IPS-NIHi11 (cell line): ENCODE measurements at places on chromosomes 2 and 18.

DNA sequence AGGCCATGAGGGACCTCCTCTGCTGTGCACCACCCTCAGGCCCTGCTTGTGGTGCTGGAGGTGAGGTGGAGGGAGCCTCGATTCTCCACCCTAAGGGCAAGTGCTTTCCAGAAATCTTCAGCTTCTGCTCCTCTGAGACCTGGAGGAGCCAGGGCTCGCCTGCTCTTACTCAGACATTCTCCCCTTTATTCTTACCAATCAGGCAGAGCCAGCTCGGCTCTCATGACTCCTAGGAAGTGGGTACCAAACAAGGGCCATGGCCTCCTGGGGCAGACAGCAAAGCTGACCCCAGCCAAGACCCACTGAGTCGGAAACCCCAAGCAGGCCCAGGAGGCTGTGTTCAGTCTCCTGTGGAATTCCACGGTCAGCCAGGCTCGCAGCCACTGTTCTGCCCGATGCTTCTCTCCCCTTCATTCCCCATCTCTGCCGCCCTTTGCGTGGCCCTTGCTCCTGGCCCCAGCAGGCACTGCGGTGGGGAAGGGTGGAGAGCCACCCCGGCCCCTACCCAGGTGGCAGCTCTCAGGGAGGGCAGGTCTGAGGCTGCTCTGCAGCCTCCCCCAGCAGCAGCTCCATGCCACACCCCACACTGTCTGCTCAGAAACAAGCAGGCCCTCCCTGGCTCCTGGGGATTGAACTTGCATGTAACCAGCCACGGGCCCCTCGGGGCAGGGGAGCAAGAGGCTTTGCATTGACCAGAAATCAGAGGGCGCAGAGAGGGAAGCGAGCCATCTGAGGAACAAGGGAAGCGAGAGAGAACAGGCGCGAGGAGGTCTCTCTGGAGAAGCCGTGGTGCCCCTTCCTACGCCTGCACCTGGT, 24.0 kb downstream of the HS1BP3 start:
- no peak for DNase-seq

- no peak for DNase-seq
Observed at GRCh38 chr18:33446604-33447003, 6.1 kb upstream of the CCDC178 start.

DNA sequence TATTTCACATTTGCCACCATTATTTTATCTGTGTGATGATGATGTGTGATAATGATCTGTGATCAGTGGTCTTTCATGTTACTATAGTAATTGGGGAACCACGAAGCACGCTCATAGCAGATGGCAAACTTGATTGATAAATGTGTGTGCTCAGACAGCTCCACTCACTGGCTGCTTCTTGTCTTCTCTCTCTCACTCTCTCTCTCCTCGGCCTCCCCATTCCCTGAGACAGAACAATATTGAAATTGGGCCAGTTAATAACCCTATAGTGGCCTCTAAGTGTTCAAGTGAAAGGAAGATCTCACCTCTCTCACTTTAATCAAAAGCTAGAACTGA, 60.7 kb upstream of the RAPGEF4 start:
- DNase-seq = no peak

- no peak for DNase-seq
Observed at GRCh38 chr18:31369478-31369877, 7.1 kb upstream of the DSG4 start.

DNA sequence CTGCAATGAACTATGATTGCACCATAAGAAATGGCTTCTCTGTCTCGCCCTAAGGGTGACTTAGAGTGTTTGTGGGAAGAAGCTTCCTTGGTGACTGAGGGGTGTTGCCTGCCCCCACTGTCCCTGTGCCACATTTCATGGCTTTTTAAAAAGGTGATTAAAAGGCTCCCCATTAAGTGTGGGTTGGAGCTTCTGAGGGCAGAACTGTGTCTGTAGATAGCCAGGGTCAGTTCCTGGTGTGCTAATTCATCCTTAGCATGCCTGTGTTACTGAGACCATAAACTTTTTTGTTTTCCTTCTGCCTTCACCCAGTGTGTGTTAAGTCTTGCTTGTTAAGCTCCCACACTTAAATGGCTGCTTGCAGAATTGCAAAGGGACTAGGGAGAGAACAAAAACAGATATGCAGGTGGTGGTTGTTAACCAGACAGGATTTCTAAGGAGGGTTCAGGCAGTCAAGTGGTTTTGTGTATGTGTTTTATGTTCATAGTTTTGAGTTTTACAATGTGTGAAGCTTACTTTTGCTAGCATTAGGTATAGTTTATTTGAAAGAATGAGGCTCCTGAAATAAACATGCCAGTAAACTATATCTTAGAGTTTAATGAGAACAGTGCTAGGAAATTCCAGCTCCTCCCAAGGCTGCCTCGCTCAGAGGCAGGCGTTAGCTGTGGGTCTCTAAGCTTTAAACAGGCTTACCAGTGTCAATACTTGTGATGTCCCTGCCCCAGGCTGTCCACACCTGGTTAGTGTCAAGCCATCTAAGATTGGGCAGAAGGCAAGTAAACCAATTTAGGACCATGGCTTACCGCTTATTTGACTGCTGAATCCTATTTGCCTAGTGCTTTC, 14.5 kb downstream of the CERS6 start:
- peak; percentile 20 for DNase-seq

DNA sequence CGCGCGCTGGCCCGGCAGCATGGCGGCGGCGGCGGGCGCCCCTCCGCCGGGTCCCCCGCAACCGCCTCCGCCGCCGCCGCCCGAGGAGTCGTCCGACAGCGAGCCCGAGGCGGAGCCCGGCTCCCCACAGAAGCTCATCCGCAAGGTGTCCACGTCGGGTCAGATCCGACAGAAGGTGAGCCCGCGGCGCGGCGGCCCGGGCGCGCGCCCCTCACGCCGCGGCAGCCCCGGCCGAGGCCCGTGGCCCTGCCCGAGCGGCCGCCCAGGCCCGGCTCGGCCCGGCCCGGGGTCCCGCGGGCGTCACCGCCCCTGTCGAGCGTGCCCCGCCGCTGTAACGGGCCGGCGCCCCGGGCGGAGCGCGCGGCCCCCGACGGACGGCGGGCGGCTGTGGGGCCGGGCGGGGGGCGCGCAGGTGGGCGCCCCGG, 218 bp downstream of the DGKD start:
- DNase-seq = no peak

GRCh38 chr2:60947056-60947455, 65.7 kb downstream of the REL start:
- DNase-seq = no peak

DNA sequence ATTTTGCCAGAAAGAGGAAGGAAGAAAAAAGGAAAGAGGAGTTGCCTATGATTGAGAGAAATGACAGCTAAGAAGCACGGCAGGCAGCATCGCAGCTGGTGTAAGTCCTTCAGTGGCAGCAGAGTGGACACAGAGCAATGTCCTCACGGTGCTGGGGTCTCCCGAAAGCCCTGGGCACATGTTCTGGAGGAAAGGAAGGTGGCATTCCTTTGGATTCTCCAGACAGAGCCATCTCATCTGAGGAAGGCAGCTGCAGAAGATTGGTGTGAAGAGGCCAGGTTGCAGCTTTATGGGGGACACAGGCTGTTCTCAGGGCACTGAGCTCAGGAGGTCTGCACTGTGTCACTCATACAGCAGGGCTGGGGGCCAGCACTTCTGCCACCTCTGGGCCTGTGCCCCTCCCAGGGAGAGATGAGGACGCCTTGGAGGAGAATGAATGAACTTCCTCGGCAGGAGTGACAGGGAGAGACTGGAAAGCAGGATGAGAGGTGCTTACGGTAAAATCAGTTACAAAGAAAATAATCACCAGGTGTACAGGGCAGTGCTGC, 252.0 kb upstream of the MYT1L start:
- DNase-seq = no peak

GRCh38 chr2:189261431-189261841, 81.9 kb upstream of the COL5A2 start:
- no peak for DNase-seq

- DNase-seq = no peak
Observed at GRCh38 chr2:201816657-201817575, 10.6 kb downstream of the CDK15 start.

DNA sequence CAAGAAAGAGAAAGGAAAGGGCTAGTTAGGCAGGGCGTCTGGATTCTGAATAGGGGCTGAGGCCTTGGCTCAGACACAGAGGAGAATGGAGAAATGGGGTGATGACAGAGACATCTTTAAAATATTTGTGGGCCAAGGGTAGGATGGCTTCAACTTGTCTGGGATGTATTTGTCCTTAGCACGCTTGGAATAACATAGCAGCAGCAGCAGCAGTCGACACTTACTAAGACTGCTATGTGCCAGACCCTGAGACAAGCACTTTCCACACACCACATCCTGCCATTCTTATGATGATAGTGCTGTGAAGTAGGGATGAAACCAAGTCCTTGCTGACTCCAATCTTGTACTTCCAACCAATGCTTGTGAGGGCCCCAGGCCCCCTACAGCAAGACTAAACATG, 2.6 kb downstream of the IL1RL1 start:
- no peak for DNase-seq

GRCh38 chr2:232981356-232981755, 31.7 kb downstream of the NGEF start:
- no peak for DNase-seq
